ENCODE measurements at places on chromosomes 7 and 10. TPM values are rescaled to one million over a fixed set of nuclear protein-coding genes. Genes with fewer than 3 reads are reported as not detected.

The CFAP69 gene
- 0.30 TPM for total RNA-seq

The PAX2 gene
- total RNA-seq: not detected

The SORCS1 gene
- not detected for total RNA-seq

The HELLS gene
- 27.5 TPM for total RNA-seq

The ZNF488 gene
- 0.39 TPM for total RNA-seq

The SLC18A3 gene
- total RNA-seq: not detected

The PRSS2 gene
- not detected for total RNA-seq

The TMEM196 gene
- total RNA-seq: not detected

The NPS gene
- not detected for total RNA-seq

The TLL2 gene
- not detected for total RNA-seq

The ELN gene
- total RNA-seq: not detected

The MYO3A gene
- total RNA-seq: not detected

The PRKG1 gene
- total RNA-seq: 0.16 TPM

Measured in hair follicular keratinocyte (primary cell).